Hepatocyte (in vitro differentiated cells): ENCODE measurements at places on chromosomes 3 and 15. TPM values are rescaled to one million over a fixed set of nuclear protein-coding genes. Genes with fewer than 3 reads are reported as not detected.

Gene MAP1A
- 7.2 and 7.3 TPM in 2 replicates for polyA plus RNA-seq

Gene GPR176
- 2.7 and 2.9 TPM in 2 replicates for polyA plus RNA-seq

Gene CPA3
- polyA plus RNA-seq: 0.68 TPM in 1 of 2 replicates, not detected in the other

Gene GPR171
- 0.51 TPM in 1 of 2 replicates, not detected in the other for polyA plus RNA-seq

Gene NUSAP1
- polyA plus RNA-seq: 20.2 and 29.2 TPM in 2 replicates

Gene ZNF621
- 5.9 and 8.6 TPM in 2 replicates for polyA plus RNA-seq

Gene MST1
- polyA plus RNA-seq: 137 and 158 TPM in 2 replicates

Gene PAQR5
- polyA plus RNA-seq: 2.8 and 4.7 TPM in 2 replicates

Gene ADAM10
- polyA plus RNA-seq: 112 and 121 TPM in 2 replicates

- no peaks in the 10 kb centered on the region for H3K27me3 ChIP-seq
- H3K27ac ChIP-seq: no peak overlapping the region
- no peak overlapping the region for H3K4me3 ChIP-seq
- no peaks in the 10 kb centered on the region for H3K36me3 ChIP-seq
These were observed 262.6 kb upstream of the ZNF385D start for GRCh38 chr3:22013641-22014040.

GRCh38 chr3:80688814-80689213 is 921.0 kb upstream of the ROBO1 start:
- no peak overlapping the region for H3K4me3 ChIP-seq
- H3K27ac ChIP-seq: no peak overlapping the region
- peak; percentile 32 for DNase-seq
- no peaks in the 10 kb centered on the region for H3K4me1 ChIP-seq

- no peak for DNase-seq
- H3K4me1 ChIP-seq: no peaks in the 10 kb centered on the region
- peak overlapping the region; percentile 74 for H3K4me3 ChIP-seq
- no peak overlapping the region for H3K27ac ChIP-seq
These were observed 15.5 kb downstream of the RGMA start for GRCh38 chr15:93073465-93073952.

- H3K27me3 ChIP-seq: no peaks in the 10 kb centered on the region
- DNase-seq: peak; percentile 17
- no peak overlapping the region for H3K27ac ChIP-seq
- H3K36me3 ChIP-seq: no peaks in the 10 kb centered on the region
These were observed 8.1 kb upstream of the GAP43 start for GRCh38 chr3:115615001-115615814.

- no peaks in the 10 kb centered on the region for H3K36me3 ChIP-seq
- H3K27ac ChIP-seq: peak overlapping the region; percentile 99
- H3K4me1 ChIP-seq: peaks cover 19% of the 10 kb centered on the region
- H3K4me3 ChIP-seq: peak overlapping the region; percentile 99
These were observed 539 bp upstream of the LAMB2 start for GRCh38 chr3:49133226-49133951.

GRCh38 chr3:38031022-38031994 is 1.9 kb upstream of the PLCD1 start:
- H3K27ac ChIP-seq: no peak overlapping the region
- DNase-seq: peak; percentile 30
- no peaks in the 10 kb centered on the region for H3K36me3 ChIP-seq
- H3K4me1 ChIP-seq: peaks cover 9% of the 10 kb centered on the region
- H3K4me3 ChIP-seq: no peak overlapping the region
- no peaks in the 10 kb centered on the region for H3K27me3 ChIP-seq

- H3K36me3 ChIP-seq: no peaks in the 10 kb centered on the region
- peaks cover 34% of the 10 kb centered on the region for H3K27me3 ChIP-seq
- no peaks in the 10 kb centered on the region for H3K4me1 ChIP-seq
- H3K27ac ChIP-seq: no peak within 1 kb of the TSS
These were observed at the start of gene GAP43 for GRCh38 chr3:115623044-115623868. GAP43 (plus strand) TSS chr3:115623510; CDS start chr3:115623690, 180 bp downstream.

- no peak overlapping the region for H3K27ac ChIP-seq
- H3K36me3 ChIP-seq: no peaks in the 10 kb centered on the region
- no peak overlapping the region for H3K4me3 ChIP-seq
- no peak for DNase-seq
- no peaks in the 10 kb centered on the region for H3K27me3 ChIP-seq
These were observed 40.0 kb upstream of the MCF2L2 start for GRCh38 chr3:183468424-183468823.

GRCh38 chr15:73748730-73749129 is 4.4 kb downstream of the INSYN1 start:
- peaks cover 29% of the 10 kb centered on the region for H3K27me3 ChIP-seq
- no peak overlapping the region for H3K4me3 ChIP-seq
- no peak for DNase-seq
- no peak overlapping the region for H3K27ac ChIP-seq
- no peaks in the 10 kb centered on the region for H3K36me3 ChIP-seq

DNA sequence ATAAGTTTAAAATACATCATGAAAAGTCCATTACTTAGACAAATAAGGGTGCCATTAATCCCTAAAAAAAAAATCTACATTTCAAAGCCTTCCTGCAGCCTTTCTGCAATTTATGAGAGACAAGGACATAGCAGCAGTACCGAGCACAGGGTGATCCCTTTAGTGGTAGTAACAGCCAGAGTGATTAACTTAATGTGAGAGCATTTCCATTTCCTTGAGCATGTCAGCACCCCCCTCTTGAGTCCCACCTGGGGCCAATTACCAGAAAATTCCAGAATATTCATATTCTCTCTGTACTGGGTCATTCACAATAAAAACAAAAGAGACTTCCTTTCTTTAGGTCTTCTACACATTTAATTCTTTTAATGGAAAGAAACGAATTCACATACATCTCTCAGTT is 546.9 kb upstream of the CCDC54 start:
- H3K4me1 ChIP-seq: peaks cover 18% of the 10 kb centered on the region
- no peaks in the 10 kb centered on the region for H3K27me3 ChIP-seq

GRCh38 chr15:81111018-81111417 is 23.1 kb upstream of the CFAP161 start:
- no peak overlapping the region for H3K4me3 ChIP-seq
- peaks cover 9% of the 10 kb centered on the region for H3K4me1 ChIP-seq
- H3K36me3 ChIP-seq: no peaks in the 10 kb centered on the region
- DNase-seq: no peak

- H3K4me1 ChIP-seq: peaks cover 4% of the 10 kb centered on the region
- H3K36me3 ChIP-seq: no peaks in the 10 kb centered on the region
- H3K4me3 ChIP-seq: no peak overlapping the region
- no peak for DNase-seq
- H3K27ac ChIP-seq: peak overlapping the region; percentile 72
These were observed 1.7 kb downstream of the STOML1 start for GRCh38 chr15:73990250-73991005.

GRCh38 chr15:62857411-62857853 is 185.1 kb upstream of the TPM1 start:
- no peaks in the 10 kb centered on the region for H3K27me3 ChIP-seq
- H3K4me3 ChIP-seq: no peak overlapping the region
- H3K36me3 ChIP-seq: no peaks in the 10 kb centered on the region
